ENCODE measurements at places on chromosomes 7 and 10. TPM values are rescaled to one million over a fixed set of nuclear protein-coding genes. Genes with fewer than 3 reads are reported as not detected.

DNA sequence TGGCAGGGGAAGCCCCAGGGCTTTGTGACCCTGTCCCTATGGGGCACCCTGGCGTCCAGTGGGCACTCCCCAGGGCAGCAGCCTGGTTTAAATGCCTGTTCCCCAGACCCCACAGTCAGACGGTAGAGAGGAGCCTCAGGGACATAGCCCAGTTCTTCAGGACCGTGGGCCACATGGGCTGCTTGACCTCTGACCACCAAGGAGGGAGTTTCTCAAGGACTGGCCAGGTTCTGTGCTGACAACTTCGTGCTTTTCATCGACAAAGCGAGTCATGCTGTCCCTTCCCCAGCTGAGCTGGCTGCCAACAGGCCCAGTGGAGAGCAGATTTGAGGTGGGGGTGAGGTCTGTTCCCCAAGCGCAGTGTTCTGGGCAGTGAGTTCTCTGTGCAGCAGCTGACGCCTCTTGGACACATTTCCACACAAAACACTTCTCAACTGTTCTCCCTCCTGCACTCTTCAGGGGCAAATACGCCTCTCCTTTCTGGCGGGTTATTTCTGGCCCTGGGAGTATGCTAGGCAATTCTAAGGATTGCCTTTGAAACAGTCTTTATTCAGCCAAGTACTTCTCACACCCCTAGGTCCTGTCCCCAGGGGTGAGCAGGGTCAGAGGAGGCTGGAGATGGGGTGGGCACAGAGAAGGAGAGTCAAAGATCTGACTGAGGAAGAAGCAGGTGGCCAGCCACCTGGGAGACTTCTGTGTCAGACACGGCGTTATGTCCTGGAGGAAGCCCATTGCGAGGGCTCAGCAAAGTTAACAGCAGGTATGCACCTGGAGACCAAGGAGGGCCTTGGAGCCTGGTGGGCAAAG lies 57.3 kb upstream of the CAMK2B start:
- no peak for DNase-seq

GRCh38 chr7:24827027-24827426 lies 69.8 kb upstream of the GSDME start:
- no peak for DNase-seq

DNA sequence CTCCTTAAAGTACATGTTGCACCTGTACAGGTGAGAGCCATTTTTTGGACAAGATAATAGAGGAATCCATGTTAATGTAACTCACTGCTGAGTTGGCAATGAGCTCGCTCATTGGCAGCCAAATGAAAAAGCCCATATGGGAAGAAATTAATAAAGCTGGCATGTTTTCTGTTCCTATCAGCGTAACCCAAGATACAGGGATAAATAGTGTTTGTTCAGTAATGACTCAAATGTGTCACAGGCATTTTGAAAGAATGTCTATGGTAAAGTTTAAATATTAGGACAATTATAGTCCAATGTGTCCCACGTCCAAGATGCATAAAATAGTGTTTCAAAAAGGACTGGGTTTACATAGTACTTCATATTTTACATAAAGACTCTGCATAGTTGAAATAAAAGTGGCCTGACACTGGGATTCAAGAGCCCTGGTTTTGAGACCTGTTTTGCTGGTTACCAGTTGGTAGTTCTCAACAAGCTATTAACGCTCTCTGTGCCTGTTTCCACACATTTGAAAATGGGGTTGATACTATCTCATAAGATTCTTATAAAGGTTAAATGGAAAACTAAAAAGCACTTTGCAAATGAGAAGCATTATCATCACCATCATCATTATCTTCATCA lies 49.1 kb downstream of the MTURN start:
- DNase-seq, result no peak

Gene CNPY1
- not detected for polyA plus RNA-seq

Gene COBL
- 24.9 TPM for polyA plus RNA-seq

All from left kidney (tissue), 8 donors.